ENCODE measurements at places on chromosomes 7 and 10. TPM values are rescaled to one million over a fixed set of nuclear protein-coding genes. Genes with fewer than 3 reads are reported as not detected.

DNA sequence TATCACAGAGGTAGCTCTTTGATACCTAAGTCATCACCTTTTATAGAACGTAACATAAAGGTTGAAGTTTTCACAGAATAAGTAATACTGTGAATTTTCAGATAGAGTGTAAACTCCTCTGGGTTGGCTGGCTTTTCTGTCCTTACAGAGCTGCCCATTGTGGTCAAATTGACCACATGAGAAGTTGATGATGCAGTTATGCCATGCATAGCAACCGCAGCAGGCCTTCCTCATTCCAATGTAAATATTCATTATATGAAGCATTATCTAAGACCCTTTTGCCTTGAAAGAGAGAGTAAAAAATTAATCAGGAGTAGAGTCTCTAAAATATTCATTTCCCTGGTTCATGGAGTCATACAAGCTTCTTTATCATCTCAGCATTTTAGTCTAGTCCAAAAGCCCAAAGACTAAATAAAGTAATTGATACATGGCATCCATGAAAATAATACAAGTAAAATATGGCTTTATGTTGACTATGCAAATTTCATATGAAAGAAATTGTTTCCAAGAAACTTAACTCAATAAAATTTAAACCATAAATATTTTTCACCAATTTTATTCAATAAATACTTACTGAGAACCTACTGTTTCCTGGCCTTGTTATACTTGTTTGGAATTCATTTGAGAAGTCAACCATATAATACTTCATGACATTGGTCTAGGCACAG is 516.4 kb downstream of the PCDH15 start:
- DNase-seq, result no peak

DNA sequence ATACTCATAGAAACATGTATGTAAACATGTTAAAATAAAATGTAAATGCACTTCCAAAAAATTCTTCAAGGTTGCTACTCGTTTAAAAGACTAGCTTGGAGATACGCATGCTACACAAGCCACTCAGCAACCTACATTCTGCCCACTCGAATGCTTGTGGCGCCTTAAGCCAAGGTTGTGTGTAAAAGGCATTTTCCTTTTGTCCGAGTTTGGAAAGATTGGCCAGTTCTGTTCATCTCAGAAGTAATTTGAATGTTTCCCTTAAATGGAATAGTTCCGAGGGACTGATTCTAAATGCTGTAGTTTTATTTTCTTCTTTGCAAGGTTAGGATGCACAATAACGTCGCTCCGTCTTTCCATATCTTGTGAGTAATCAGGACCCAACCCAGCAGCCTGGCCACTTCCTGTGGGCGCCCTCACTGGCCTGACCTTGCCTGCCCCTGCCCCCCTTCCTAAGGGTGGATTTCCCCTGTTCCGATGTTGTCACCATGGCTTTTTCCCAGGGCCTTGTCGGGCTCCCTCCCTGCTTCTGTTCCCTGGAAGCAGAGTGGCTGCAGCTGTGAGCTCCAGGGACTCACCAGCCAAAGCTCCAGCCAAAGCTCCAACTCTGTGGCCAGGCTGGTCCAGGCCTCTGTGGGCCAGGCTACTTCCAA is 70.6 kb downstream of the PTPRE start:
- no peak for DNase-seq

Gene MBL2
- not detected for total RNA-seq

DNA sequence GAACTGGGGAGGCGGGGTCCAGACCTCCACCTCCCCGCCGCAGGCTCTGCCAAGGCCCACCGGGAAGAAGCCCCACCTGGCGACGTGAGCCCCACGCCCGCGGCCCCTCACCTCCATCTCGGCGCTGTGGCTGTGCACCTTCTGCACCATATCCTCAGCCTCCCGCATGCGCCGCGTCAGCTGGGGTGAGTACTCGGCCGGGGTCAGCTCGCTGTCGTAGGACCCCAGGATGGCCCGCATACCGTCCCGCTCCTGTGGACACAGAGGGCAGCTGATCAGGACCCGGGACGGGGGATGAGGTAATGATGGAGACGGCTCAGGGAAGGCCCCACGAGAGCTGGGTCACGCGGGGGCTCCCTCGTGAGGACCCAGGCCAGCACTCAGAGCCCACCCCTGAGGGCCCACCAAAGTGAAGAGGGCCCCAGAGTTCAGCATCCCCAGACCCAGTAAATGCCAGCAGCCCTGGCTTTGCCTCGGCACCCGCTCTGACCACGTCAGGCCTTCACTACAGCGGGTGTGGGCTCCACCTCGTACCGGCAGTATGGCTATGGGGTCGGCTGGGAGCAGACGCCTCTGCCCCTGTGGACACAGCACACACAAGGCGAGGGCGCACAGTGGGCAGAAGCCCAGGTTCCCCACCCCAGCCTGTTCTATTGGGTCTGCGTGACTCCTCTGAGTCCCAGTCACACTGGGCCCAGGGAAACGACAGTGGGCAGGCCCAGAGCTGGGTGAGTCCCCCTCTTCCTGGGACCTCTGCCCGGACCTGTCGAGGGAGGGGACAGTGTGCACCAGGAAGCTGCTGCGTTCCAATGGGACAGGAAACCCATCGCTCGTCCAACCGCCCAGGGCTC is 218.1 kb downstream of the MAD1L1 start:
- no peak for DNase-seq

Gene TRPV5
- not detected for total RNA-seq

DNA sequence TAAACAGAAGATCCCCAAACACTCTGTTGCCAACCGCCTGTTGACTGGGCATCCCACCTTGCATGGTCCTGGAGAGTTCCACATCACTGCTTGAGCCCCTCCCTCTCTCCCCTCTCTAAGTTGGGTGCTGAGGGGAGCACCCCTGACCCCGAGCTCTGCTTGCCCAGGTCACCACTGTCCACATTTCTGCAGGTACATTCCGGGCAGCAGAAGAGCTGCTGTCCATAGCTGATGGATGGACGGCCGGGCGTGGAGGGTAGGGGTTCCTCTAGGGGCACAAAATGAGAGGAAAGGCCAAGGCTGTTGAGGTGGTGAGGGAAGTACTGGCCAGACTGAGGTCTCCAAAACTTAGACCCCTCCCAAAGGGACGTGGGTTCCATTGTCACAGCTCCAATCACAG is 227.4 kb upstream of the PPP2R2D start:
- no peak for DNase-seq

- no peak for DNase-seq
Observed at GRCh38 chr7:43637114-43637806, 54.4 kb downstream of the STK17A start.

Gene LIPN
- not detected for total RNA-seq

Gene PPIA
- total RNA-seq, result 2,712 TPM

- DNase-seq, result no peak
Observed at GRCh38 chr7:52669031-52669430, 366.4 kb upstream of the POM121L12 start.

- DNase-seq, result no peak
Observed at GRCh38 chr10:86630079-86630478, 24.3 kb upstream of the OPN4 start.

DNA sequence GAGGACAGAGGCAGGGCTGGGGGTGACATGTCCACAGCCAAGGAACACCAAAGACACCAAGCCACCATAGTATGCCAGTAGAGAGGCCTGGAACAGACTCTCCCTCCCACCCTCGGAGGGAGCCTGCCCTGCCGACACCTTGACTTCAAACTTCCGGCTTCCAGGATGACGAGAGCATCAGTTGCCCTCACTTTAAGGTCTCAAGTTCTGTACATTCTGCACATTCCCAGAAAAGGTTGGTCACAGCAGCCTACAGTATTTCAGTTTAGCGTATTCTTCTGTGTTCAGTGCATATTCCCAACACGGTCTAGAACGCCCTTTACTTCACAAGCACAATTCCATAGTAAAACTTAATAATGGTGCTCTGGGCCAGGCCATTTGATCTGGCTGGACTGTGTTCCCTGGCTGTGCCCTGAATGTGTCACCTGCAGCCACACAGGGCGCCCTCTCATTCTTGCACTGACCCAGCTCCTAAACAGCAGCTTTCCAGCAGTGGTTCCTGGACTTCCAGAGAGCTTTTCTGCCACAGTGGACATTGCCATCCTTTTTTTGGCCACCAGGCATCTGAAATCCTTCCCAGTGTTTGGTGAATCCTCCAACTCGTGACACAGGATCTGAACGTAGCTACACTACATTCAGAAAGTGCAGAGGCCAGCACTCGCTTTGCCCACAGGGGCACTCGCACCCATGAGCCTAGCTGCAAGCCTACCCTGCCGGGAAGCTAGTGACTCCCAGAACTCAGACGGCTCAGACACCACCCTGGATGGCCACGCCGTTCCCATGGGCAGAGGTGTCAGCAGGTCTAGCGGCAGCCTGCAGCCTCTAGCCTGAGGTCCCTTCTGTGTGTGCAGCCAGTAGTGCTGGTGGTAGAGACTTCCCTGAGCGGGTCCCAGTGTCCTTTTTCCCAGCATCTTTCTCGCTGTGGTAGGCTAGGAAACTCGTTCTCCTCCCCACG is 36.4 kb upstream of the INSIG1 start:
- DNase-seq, result no peak

DNA sequence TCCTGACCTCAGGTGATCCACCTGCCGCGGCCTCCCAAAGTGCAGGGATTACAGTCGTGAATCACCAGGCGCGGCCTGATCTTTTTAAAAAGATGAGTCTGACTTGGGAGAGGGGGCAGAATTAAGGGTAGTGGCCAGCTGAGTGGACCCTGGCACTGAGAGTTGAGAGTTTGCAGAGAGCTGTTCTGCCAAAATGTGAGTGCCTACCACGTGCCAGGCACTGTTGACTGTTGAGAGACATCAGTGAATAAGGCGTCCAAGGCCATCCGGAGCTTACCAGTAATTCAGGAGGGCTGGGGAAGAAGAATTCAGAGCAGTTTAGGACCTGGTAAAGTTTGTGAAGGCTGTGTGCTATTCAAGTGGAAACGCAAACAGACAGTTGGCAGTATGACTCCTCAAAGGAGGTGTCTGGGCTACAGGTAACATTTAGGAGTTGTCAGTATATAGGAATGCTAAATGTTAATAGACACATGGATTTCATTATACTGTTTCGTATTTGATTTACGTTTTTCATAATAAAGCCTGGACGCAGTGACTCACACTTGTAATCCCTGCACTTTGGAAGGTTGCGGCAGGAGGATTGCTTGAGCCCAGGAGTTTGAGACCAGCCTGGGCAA is 1.5 kb downstream of the NIPSNAP2 start:
- no peak for DNase-seq

- no peak for DNase-seq
Observed at GRCh38 chr7:87933605-87933952, 472 bp upstream of the ADAM22 start.

Gene SLC39A12
- 0.67 TPM for total RNA-seq

DNA sequence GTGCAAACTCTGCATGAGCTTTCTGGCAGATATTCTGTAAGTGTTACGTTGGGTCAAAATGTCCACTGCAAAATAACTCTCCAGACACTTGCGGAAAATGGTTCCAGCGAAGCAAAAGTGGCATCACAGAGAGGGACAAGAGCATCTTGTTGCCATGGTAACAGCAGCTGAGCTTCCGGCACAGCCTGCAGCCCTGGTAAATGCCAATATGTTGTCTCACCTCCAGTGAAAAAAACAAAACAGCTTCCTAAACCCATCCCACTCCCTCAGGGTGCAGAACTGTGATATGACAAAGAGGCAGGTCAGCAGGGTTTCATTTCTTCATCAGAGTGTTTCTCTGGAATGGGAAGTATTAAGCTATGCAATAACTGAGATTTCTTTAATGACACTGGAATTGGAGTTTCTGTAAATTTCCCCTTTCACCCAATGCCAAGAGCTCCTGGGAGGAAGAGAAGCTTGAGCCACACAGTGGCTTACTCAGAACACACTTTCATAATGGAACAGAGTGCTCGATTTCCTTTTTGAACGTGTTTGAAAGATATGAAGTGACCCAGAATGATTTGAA is 65.6 kb downstream of the FOXI2 start:
- no peak for DNase-seq

DNA sequence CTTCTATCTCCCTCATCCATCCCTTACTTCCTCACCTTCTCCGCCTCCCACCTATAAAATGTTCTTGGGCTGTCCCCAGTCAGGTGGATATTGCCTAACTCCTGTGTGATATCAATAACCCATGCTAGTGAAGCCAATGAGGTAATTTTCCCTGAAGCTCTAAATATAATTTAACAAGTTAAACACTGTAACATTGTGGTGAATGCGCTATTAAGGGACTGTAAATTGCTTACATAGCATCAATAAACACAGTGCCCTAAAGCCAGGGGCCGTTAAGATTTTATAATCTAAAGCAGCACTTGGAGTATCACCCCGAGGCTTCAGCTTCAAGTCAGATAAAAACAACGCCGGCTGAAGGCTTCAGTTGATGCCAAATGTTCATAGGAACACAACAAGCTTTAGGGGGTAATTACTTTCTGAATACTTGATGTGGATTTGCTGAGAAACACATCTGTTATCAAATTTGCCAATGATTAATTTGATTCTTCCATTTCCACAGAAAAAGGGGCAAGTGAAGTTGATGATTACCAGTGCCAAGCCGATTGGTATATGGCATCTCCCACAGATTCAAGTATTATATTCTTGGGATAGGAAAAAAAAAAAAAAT is 138.4 kb downstream of the CREB5 start:
- DNase-seq, result no peak

Gene HK1
- total RNA-seq, result 66.8 TPM

Gene MRLN
- not detected for total RNA-seq

- no peak for DNase-seq
Observed at GRCh38 chr10:63657761-63658160, 136.6 kb downstream of the REEP3 start.

- DNase-seq, result no peak
Observed at GRCh38 chr7:76269895-76270294, 32.6 kb upstream of the HSPB1 start.

DNA sequence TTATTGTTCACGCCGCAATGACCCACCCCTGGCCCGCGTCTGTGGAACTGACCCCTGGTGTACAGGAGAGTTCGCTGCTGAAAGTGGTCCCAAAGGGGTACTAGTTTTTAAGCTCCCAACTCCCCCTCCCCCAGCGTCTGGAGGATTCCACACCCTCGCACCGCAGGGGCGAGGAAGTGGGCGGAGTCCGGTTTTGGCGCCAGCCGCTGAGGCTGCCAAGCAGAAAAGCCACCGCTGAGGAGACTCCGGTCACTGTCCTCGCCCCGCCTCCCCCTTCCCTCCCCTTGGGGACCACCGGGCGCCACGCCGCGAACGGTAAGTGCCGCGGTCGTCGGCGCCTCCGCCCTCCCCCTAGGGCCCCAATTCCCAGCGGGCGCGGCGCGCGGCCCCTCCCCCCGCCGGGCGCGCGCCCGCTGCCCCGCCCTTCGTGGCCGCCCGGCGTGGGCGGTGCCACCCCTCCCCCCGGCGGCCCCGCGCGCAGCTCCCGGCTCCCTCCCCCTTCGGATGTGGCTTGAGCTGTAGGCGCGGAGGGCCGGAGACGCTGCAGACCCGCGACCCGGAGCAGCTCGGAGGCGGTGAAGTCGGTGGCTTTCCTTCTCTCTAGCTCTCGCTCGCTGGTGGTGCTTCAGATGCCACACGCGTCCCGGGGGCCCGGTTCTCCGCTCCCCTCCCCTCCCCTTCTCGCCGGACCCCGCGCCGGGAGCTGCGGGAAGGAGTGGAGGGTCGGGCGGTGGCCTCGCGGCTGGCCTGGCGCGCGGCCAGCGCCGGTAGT is at the start of gene CBX3:
TSS of gene CBX3 (plus strand) at position 499 of the 772 bp plus-strand sequence. CDS start 1,254 bp downstream, outside the sequence.
- peak; percentile 73 for DNase-seq

Gene NXPH1
- not detected for total RNA-seq

- DNase-seq, result no peak
Observed at GRCh38 chr10:96292971-96293920, 11.0 kb upstream of the DNTT start.
